ENCODE measurements at places on chromosomes 2 and 18. TPM values are rescaled to one million over a fixed set of nuclear protein-coding genes. Genes with fewer than 3 reads are reported as not detected.

- no peaks in the 10 kb centered on the region for H3K4me1 ChIP-seq
- no peak overlapping the region for H3K4me3 ChIP-seq
- no peaks in the 10 kb centered on the region for H3K27me3 ChIP-seq
- no peaks in the 10 kb centered on the region for H3K36me3 ChIP-seq
Measured at GRCh38 chr2:5937851-5938565, 245.8 kb downstream of the SOX11 start.

GRCh38 chr2:166184789-166185188 lies 57.0 kb upstream of the SCN1A start:
- no peak overlapping the region for H3K27ac ChIP-seq
- H3K4me3 ChIP-seq, result no peak overlapping the region
- no peak for DNase-seq
- no peaks in the 10 kb centered on the region for H3K27me3 ChIP-seq
- H3K36me3 ChIP-seq, result no peaks in the 10 kb centered on the region

DNA sequence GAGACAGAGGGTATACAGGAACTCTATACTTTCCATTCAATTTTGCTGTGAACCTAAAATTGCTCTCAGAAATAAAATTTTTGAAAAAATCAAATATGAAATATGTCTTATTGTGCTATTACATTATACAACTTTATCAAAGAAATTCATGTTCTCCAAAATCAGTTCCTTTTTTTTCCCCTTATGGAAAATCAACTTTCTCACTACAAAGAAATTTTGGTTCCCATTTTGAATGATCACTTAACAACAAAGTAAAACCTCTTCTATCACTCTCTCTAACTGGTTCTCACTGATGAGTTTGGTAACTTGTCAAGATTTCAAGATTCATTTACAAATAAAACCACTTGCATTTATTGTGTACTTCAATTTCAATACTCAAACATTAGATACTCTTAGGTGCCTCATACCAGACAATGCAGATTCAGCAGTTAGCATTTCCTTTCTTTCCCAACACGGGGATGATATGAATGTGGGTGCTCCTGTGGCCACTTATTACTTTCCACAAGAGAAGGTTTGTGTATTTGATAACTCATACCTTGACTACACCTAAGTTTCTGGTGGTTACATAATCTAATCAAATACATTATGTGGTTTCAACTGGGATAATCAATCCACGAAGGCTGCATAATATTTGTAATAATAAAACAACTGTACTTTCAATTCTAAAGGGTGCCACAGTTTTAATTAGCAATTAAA lies 6.4 kb downstream of the PSME4 start:
- no peak overlapping the region for H3K27ac ChIP-seq
- no peaks in the 10 kb centered on the region for H3K27me3 ChIP-seq
- H3K36me3 ChIP-seq, result peaks cover 5% of the 10 kb centered on the region
- no peak for DNase-seq

DNA sequence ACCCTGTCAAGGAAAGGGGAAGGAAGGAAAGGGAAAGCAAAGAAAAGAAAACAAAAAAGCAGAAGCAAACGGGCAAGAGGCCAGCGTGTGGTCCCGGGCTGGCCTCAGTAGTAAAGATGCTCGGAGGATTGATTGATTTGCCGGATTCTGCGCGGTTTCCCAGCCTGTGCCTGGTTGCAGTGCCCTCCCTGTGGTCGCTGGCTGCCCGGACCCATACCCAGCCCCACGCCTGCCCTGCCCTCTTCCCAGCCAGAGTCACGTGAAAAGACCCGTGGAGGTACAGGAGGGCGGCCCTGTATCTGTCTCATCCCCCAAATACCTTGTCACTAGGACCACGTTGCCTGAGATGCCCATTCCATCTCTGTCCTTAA lies 55.1 kb upstream of the IMP4 start:
- H3K4me3 ChIP-seq, result no peak overlapping the region
- no peaks in the 10 kb centered on the region for H3K4me1 ChIP-seq
- no peak for DNase-seq

DNA sequence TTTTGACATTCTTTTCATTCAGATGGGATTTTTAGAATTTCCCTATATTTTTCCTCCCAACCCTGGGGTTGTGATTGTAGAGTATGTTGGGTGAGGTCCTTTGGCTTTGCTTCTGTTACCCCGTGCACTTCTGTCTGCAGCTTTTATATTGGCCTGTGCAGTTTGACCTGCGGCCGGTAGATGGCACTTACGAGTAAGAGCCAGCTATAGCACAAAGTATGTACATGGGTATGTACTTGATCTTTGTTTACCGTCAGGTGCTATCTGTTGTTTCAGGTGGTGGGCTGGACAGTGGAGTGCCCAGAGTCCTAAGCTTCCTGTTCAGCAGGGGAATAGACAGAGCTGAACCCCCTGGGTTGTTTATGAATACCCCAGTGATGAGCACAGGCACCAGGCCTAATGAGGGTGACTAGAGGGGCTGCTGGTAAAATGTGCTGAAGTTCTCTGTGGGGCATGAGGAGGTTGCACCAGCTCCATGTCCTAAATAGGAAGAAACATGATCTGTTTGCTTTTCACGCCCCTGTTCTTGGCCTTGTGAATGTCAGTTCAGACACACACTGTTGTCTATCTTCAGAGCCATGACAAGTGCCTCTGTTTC lies 58.9 kb upstream of the THUMPD2 start:
- peak; percentile 79 for DNase-seq
- no peaks in the 10 kb centered on the region for H3K27me3 ChIP-seq
- H3K36me3 ChIP-seq, result no peaks in the 10 kb centered on the region
- H3K4me1 ChIP-seq, result no peaks in the 10 kb centered on the region
- no peak overlapping the region for H3K27ac ChIP-seq

DNA sequence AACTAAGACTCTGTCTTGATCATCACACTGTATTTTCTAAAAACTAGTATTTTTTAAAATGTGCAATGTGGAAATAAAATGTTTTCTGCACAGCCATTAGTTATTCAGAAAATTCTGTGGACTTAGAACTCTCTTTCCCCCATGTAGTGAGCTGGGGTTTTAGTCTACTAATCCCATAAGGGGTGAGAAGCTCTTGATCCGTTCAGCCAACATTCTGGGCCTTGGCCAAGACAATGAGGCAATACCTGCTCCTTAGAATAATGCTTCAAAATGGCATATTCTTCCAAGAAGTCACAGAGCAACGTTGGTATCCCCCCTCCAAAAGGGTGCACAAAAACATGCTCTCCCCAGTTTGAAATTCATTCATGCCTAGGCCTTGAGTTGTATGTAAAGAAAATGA lies 4.0 kb downstream of the REEP1 start:
- peaks cover 12% of the 10 kb centered on the region for H3K4me1 ChIP-seq
- peaks cover 89% of the 10 kb centered on the region for H3K27me3 ChIP-seq
- no peak overlapping the region for H3K27ac ChIP-seq
- no peak for DNase-seq

GRCh38 chr18:71673954-71674353 lies 870.2 kb downstream of the CBLN2 start:
- H3K4me1 ChIP-seq, result no peaks in the 10 kb centered on the region
- H3K4me3 ChIP-seq, result no peak overlapping the region
- no peak for DNase-seq
- H3K27me3 ChIP-seq, result no peaks in the 10 kb centered on the region

GRCh38 chr2:40488101-40488601 lies 36.3 kb upstream of the SLC8A1 start:
- DNase-seq, result no peak
- no peak overlapping the region for H3K27ac ChIP-seq
- no peaks in the 10 kb centered on the region for H3K4me1 ChIP-seq
- no peak overlapping the region for H3K4me3 ChIP-seq
- H3K36me3 ChIP-seq, result no peaks in the 10 kb centered on the region

GRCh38 chr18:58820251-58820650 lies 44.4 kb upstream of the ZNF532 start:
- H3K4me1 ChIP-seq, result peaks cover under 1% of the 10 kb centered on the region
- H3K27ac ChIP-seq, result no peak overlapping the region
- no peak overlapping the region for H3K4me3 ChIP-seq
- H3K27me3 ChIP-seq, result no peaks in the 10 kb centered on the region

- H3K27ac ChIP-seq, result no peak overlapping the region
- peaks cover 11% of the 10 kb centered on the region for H3K36me3 ChIP-seq
- peaks cover 3% of the 10 kb centered on the region for H3K4me1 ChIP-seq
- H3K27me3 ChIP-seq, result no peaks in the 10 kb centered on the region
- DNase-seq, result no peak
- no peak overlapping the region for H3K4me3 ChIP-seq
Measured at GRCh38 chr2:159130302-159130701, 156.2 kb downstream of the WDSUB1 start.

DNA sequence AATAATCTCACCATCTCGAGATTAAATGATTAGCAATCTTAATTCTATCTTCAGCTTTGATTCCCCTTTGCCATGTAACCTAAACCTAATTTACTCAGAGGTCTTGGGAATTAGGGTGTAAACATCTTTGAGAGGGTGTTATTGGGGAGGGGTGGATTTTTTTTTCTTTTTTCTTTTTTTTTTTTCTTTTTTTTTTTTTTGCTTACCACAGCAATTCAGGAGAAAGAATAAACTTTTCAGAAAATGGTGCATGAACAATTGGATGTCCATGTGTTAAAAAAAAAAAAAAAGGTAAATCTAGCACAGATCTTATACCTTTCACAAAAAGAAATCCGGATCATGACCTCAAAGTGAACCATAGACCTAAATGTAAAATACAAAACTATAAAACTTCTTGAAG lies 160.8 kb upstream of the FANCL start:
- H3K4me3 ChIP-seq, result no peak overlapping the region
- H3K4me1 ChIP-seq, result no peaks in the 10 kb centered on the region
- no peak for DNase-seq
- no peaks in the 10 kb centered on the region for H3K36me3 ChIP-seq

DNA sequence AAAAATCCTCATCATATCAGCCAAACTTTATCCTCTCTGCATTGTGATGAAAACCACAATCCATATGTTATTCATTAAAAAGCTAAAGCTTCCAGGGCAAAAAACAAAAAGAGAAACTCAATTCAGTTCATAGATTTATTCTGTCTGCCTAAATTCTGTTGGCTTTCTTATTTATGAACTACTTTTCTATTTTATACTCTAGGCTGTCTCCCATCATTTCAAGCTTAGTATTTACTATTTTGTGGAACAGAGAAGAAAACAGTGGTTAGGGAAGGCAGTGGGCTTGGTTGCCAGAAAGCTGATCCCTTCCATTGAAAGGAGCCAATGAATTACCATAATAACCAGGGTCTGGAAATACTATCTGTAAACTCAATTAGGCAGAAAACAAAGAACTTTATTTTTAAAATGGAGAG lies 71.8 kb downstream of the RAPH1 start:
- DNase-seq, result no peak
- H3K4me3 ChIP-seq, result no peak overlapping the region
- H3K4me1 ChIP-seq, result no peaks in the 10 kb centered on the region

GRCh38 chr18:49814147-49814499 lies 790 bp upstream of the ACAA2 start:
- peaks cover 14% of the 10 kb centered on the region for H3K36me3 ChIP-seq
- H3K27me3 ChIP-seq, result no peaks in the 10 kb centered on the region
- DNase-seq, result no peak
- H3K27ac ChIP-seq, result peak overlapping the region; percentile 38

DNA sequence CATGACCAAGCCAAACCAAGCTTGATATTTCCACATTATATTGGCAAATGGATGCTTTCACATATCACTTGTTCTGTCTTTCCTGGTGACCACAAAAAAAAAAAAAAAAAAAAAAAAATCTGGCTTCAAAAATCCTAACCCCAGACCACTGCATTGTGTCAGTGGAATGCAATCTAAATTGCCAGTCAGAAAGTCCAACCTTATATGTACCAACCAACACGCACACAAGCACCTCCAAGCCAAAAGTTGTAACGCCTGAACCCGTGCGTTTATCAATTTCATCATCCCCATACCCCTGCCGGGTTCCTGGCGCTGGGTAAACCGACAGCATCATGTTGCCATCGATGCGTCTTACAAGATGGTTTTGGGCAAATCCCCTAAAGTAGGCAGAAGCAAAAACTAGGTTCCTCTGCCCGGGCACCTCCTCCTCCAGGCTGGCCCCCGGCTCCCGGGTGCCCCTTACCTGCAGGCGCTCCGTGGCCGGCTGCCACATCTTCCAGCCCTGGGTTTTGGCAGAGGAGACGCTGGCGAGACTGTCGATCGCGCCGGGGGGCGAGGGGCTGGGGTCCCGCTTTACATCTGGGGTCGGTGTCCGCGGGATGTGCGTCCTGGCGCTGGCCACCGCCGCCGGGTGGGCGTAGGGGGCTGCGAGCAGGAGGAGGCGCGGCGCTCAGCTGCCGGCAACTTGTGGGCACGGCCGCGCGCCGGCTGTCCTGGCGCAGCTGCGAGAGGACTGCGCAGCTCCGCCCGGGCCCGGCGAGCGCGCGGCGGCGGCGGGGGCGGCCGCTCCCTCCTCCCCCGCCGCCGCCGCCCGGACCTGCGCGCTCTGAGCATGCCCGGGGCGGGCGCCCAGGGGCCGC lies at the start of gene PID1:
TSS of gene PID1 (minus strand) at position 737 of the 860 bp plus-strand sequence. CDS start at position 493, 244 bp downstream.
- H3K36me3 ChIP-seq, result no peaks in the 10 kb centered on the region
- H3K27me3 ChIP-seq, result peaks cover 25% of the 10 kb centered on the region
- DNase-seq, result peak; percentile 76

DNA sequence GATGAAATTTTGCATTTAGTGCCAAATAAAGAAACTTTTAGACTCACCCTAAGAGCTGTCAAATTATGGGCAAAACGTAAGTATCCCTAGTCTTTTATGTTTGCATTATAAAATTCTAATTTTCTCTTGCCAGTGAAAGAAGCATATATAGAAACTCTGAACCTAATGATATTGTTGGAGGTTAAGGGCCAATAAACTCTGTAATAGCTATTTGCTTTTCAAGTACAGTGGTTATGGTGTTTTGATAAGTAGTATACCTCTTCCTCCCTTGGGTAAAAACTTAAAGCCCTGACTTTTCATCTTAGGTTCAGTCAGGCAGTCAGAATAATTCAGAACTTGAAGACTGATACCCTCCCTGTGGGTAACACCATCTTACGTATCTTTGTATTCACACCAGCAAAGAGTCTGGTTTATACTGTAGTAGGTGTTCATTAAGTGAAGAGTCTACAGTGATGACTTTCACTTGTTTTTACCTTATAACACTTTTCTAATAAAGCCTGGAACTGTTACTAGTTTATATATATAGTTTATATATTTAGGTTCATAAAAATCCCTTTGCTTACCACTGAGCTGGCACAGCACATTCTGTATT lies 19.1 kb downstream of the PAPOLG start:
- no peak overlapping the region for H3K4me3 ChIP-seq
- H3K27ac ChIP-seq, result no peak overlapping the region
- DNase-seq, result no peak
- no peaks in the 10 kb centered on the region for H3K4me1 ChIP-seq
- no peaks in the 10 kb centered on the region for H3K27me3 ChIP-seq

Gene MYO5B
- 12.2 TPM for total RNA-seq

Gene XPO1
- 317 TPM for total RNA-seq

Gene NEU2
- not detected for total RNA-seq
